ENCODE measurements at places on chromosomes 2 and 18.

DNA sequence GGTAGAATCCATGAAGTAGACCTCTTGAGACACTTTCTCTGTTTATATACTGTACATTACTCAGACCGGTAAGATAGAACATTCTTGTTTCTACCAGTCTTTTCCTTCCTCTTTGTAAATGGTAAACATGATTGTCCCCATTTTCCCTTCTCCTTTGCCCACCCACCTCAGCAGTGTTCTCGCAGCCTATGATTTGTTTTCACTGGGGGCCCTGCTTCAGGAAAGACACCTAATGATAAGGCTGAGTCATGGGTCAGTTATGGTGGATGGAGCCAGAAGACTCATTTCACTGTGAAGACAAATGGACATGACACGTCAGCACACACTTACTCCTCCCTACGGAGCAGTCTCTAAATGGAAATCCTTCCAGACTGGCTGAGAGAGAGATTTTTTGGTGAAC, 23.7 kb downstream of the CENPO start:
- DNase-seq: no peak

GRCh38 chr2:221400411-221400810, 171.7 kb downstream of the EPHA4 start:
- no peak for DNase-seq

DNA sequence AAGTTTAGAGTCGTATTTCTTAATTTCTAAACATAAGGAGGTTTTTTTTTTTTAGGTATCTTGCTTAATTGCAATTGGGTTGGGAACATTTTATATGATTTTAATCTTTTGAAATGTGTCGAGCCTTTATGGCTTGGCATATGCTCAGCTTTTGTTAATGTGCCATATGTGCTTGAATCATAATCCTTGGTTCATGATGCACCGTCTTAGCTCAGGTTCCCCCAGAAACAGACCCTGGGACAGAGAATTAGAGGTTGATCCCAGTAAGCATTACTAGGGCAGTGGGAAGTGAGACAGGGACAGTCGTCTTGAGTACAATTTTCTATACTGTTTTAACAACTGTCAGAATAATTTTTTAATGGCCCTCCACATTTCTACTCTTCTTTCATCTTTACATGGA, 9.3 kb downstream of the CHCHD5 start:
- DNase-seq: no peak

DNA sequence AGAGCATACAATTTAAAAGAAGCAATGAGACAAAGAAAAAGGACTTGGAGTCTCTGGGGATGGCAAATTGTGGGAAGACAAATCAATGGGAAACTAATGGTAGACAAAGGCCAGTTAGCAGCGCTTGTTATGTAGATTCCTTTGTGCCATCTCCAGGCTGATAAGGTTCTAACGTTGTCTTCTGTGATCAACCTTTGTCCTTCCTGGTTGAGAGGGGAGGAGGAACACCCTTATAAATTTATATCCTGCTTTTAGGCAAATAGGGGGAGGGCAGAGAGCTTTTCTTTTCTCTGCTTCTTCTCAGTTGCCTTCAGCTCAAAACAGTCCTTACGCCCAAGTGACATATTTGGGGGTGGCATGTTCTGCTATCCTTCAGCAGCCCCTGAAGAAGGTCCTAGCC, 89.8 kb downstream of the STPG4 start:
- DNase-seq: no peak

DNA sequence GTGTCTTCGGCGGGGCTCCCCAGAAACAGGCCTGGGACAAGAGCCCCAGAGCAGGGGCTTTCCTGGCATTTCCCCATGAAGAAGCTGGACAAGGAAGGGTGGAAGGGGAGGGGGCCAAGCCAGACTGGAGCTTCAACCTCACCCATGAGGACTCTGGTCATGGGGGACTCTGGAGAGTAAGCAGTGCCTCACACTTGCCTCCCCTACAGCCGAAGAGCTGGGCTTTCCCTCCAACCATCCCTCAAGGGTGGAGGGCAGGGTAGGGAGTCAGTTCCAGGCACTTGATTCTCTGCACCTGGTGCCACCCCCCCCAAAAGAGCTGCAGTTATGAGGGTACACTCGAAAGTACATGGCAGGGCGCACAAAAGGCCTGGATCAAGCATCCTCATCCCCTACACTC, 246.6 kb downstream of the TFCP2L1 start:
- no peak for DNase-seq

- no peak for DNase-seq
Observed at GRCh38 chr2:176205126-176205525, 16.7 kb downstream of the HOXD1 start.

DNA sequence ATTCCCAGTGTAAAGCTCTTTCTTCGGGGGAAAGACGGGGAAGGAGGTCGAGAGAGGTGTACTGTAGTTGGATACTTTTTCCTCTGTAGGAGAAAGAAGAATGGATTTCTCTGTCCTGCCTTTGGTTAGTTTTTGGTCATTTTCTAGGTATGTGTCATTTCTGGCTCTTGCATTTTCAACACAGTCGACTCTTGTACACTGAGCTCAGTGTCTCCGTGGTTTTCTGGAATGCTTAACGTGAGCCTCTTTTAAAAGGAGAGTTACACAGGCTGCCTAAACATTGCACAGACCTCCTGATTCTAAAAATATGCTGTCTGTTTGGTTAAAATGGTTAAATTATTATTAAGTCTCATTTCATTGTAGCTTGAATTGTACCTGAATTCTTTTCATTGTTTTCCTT, 21.8 kb upstream of the GLS start:
- DNase-seq: no peak

GRCh38 chr18:38747153-38747552, 1181.6 kb upstream of the CELF4 start:
- no peak for DNase-seq

GRCh38 chr2:39730685-39731302, 48.3 kb downstream of the THUMPD2 start:
- DNase-seq: peak; percentile 37

- no peak for DNase-seq
Observed at GRCh38 chr18:79516441-79516931, 120.8 kb downstream of the NFATC1 start.

DNA sequence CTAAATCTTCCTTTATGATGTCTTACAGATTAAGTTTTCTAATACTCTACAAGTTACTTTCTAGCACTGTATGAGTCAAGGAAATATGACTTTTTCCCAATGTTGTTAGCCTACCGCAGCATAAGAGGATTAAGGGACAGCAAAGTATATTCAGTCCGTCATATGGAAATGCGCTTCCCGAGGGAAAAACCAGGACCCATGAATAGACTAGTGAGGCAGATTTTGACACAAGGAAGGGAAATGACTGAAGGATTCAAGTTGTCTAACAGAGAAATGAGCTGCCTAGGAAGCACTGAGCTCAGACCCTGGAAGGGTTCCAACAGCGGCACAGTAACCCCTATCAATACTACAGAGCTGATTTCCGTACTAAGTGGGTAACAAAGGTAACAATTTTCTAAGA, 12.0 kb downstream of the SEPTIN10 start:
- DNase-seq: no peak

GRCh38 chr18:10524507-10525370, 1.1 kb upstream of the NAPG start:
- DNase-seq: no peak

DNA sequence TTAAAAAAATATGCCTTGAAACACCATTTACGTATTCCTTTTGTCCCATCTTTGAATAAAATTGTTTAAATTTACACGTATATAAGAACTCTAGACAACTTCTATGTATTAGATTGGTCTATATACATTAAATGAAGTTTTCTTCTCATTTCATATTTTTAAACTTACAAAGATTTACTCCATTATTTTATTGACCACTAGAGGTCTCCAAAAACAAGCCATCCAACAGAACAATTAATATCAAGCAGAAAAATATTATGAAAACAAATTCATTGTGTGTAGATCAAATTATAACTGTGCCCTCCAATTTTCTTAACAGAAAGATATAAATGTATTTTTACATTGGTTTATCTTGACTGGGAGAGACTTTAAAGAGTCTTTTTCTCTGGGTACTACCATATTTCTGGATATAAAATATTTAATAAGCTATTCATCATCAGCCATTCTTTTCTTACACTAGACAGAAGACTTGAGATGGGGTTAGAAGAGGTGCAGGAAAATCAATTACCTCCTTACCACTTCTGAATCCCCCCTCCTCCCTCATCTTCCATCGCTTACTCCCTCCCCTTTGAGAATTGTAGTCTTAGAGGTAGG, 66.5 kb downstream of the DPP4 start:
- peak; percentile 7 for DNase-seq

DNA sequence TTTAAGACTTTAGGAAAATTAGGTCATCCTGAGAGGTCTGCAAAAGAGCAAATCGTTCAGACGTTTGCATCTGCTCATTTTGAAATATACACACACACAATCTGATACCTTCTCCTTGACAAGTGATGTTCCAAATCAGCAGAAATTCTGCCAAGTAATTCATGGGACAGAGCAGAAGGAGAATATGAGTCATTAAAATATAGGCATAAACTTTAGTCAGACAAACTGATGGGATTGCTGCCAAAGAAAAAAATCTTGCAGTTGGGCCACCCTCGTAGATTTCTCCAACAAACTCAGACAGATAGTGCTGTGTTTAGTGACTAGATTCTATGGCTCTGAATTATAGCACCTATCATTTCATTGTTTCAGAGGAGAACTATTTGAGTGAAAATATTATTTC, 336.3 kb downstream of the NYAP2 start:
- no peak for DNase-seq

DNA sequence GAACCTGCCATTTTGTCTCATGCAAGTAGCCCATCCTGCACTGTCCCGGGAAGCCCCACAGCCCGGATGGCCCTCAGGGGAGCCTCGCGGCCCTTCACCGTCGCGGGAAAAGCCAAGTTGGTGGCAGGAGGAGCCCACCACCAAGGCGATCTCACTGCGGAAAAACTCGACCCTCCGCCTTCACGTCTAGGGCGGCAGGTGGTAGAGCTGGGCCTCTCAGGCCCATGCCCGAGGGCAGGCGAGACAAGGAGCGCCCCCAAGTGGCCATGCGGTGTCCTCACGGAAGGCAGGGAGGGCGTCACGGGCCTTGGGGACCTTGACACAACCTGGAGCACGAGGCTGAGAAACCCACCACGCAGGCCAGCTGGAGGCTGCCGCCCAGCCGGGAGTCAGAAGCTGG, 34.8 kb upstream of the SKA1 start:
- no peak for DNase-seq

GRCh38 chr2:61426267-61426897, 44.5 kb downstream of the USP34 start:
- peak; percentile 46 for DNase-seq

- DNase-seq: peak; percentile 49
Observed at GRCh38 chr18:63365876-63366212, 1.2 kb downstream of the KDSR start.

DNA sequence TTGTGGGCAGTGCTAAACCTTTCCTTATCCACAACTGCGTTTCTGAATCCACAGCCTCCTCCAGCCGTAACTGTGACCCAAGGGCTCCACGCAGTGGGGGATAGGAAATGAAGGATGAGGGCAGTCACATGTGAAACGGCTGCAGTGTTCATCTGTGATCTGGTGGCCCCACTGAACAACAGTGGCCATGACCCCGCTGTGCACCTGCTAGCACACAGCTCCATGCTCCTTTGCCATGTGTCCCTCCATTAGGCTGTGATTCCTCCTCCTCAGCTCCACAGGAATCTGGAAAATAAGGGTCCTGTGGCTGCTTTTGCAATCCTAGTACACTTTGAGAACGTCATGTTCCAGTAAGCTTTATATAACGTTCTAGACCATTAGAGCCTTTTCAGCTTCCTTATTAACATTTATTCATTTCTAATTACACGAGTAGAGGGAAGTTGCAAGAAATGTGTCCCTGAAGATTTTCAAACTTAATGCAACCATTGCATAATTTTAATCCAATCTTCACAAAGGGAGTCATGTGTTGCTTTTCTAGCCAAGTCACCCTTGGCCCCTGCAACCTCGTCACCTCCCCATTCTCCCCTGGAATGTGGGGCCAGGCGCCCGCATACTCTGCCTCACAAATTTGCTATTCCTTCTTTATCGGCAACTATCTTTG, 7.1 kb upstream of the NAPG start:
- DNase-seq: peak; percentile 93

- no peak for DNase-seq
Observed at GRCh38 chr2:133940134-133940533, 313.7 kb upstream of the MGAT5 start.

DNA sequence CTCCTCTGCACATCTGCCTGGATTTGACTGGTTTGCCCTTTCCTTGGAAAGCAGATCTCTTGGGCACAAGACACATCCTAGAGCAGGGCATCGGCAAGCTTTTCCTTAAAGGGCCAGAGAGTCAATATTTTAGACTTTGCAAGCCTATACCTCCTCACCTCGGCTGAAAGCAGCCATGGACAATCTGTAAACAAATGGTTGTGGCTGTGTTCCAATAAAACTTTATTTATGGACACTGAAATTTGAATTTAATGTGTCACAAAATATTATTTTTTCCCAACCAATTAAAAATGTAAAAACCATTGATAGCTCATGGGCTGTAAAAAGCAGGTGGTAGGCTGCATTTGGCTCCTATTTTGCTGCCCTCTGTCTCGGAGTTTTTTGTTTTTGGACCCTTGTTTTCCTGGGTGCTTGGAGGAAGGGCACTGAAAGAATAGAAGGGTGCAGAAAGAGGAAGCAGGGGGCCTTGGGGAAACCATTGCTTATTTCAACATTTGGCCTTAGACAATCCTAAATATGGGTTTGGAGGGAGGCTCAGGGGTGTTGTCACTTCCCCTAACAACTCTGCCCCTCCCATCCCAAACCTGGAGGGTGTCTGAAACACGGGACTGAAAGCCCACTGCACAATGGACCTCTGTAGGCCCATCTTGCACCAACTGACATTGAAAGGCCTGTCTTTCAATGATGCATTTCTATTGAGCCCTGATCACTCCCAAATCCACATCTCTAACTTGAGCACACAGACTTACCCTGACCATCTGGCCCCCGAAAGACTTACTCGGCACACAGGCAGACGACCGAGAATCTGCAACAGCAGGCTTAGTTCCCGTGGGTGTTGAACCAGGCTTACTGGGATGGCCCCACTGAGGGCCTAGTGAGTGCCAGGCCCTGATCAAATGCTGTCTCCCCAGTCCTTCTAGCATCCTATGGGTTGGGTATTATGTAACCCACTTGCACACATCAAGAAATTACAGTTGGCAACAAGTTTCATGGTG, 7.1 kb upstream of the ZFP36L2 start:
- no peak for DNase-seq

GRCh38 chr2:216081012-216081411, 597 bp downstream of the PECR start:
- DNase-seq: no peak
